ENCODE measurements at places on chromosomes 6 and 20. TPM values are rescaled to one million over a fixed set of nuclear protein-coding genes. Genes with fewer than 3 reads are reported as not detected.

SLC17A2 gene
- not detected for total RNA-seq

GRCh38 chr20:32527447-32528055, 57.6 kb downstream of the NOL4L start:
- no peak for DNase-seq

GRCh38 chr6:23690453-23691049, 435.5 kb upstream of the NRSN1 start:
- no peak for DNase-seq

- no peak for DNase-seq
Measured at GRCh38 chr6:123770247-123770949, 33.3 kb upstream of the NKAIN2 start.

DNA sequence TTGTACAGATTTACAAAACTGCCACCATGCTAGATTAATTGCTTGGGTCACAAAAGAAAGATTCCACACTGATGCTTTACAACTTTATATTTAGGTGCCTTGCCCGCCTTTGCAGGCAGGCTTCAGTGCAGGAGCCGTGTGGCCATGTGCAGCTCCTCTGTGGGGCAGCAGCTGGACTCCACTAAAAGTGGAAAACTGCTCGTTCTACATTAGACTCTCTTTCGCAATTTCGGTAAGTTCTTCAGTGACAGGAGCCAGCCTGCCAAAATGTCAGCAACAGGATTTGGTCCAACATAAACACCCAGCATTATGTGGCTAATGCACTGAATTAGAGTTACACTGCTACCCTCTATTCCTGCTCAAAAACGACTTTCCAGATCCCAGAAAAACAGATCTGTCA, 174.4 kb upstream of the KCNK16 start:
- no peak for DNase-seq

BICRAL gene
- 34.9 TPM for total RNA-seq

DNA sequence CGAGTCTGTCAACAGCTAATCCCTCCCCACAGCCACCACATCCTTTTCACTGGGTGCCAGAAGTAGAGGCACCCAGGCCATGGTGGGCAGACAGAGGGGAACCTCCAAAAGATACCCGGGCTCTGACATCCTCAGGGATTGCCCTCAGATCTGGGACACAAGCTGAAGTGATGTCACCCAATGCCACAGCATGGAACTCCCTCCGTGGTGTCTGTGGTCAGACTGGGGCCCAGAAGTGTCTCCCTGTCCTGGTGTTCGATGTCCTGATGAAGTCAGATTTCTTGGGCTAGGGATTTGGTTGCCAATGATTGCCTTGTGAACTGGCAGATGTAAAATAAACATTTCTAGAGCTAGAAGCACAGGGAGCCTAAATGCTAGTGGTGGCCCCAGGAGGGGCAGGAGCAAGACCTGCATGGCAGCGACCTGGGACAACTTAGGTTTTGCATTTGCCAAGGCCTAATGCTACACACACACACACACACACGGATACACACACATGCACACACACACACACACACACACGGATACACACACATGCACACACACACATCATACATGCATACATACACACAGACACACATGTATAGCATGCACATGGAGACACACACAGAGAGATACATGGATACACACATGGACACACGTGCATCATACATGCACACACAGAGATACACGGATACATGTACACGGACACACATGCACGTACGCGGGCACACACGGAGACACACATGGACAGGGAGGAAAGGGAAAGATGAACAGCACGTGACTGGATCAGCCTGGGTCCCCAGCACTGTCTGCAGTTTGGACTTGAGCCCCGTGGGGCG, 221.0 kb downstream of the NFATC2 start:
- no peak for DNase-seq

DNA sequence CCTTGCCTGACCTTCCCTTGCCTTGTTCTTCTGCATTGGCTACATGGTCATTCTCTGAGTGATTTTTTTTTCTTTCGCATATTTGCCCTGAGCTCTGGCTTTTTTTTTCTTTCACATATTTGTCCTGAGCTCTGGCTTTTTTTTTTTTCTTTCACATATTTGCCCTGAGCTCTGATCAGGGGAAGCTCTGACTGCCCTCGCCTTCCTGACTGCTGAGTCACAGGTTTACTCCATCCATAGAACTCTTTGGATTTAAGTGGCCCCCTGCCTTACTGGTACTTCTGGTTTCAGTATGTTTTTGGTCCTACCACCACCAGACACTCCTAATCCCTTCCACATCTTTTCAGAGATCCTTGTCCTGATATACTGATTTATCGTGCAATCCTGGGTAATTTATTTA, 201.1 kb downstream of the OGFRL1 start:
- DNase-seq: no peak

PDYN gene
- not detected for total RNA-seq

DNA sequence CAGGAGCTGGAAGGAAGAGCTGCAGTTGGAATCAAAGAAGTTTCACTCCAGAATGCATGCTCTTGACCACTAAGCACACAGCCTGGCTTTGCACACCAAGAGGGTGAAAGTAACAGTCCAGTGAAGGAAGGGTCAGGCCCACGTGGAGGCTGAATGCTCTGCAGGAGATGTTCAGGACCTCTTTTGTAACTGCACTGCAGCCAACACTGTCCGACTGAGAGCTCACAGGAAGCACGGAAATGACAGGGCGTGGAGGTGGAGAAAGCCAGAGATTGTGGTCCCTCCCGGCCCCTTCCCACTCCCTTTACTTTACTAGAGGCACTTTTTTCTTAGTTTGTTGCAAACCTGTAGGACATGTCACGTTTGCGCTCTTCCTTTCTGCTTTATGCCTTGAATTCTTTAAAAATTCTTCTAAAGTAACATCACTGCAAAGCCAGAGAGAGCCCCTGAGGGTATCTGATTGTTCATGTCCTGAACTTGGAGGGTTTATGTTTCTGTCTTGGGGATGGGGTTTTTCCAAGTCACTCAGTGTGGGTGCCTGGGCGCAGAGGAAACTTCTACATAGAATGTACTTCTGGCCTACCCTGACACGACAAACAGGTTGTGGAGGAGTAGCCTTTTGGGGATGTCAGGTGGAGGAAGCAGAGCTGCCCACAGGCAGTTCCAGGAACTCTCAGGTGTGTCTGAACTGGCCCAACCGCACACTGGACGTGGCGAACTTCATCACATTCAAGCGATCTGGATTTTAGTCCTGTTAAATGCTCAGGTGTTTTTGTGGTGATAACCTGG, 40.9 kb downstream of the JAG1 start:
- no peak for DNase-seq

SNHG17 gene
- total RNA-seq: 49.6 TPM

DNA sequence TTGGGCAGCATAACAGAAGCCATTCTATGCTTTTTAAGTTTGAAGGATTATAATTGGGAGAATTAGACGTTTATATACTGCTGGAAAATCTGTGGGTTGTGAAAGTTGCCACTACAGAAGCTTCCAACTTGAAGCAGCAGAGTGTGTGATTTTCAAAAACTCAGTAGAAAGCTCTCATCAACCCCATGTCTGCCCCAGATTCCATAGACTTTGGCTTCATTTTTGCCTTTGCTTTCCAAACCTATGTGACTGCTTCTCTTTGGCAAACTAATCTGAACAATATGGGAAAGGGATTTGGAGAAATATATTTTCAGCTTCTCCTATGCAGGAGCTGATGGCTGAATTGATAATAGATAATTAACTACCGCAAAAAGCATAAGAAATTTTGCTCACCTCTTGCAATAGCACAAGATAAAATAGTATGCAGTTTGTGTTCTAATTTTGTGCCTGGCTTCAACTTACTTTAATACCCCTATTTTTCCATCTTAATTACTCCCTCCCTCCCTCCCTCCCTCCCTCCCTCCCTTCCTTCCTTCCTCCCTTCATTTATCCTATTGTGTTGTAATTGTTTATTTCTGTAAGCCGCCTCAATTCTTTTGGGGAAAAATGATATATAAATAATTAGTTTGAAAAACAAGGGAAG, 214.1 kb upstream of the HS3ST5 start:
- no peak for DNase-seq

DNA sequence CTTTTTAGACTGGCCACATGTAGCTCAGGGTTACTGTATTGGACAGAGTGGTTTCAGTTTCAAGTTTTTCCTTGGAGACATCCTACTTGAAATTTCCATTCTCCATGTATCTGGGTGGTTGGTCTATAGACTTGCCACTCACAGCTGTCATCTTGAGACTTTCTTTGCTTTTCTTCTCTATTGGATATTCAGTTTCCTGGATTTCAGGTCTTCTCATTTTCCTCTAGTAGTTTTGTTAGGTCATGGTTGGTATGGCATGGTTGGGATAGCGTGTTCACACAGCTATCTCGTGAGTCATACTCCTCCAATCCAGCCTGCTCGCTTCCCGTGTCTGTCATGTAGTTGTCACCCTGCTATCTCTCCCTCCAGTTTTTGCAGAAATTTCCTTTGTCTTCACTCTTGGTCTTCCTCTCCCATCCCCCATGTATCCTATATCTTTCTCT, 48.3 kb downstream of the PTPN1 start:
- no peak for DNase-seq

- no peak for DNase-seq
Measured at GRCh38 chr20:10807013-10807412, 133.2 kb upstream of the JAG1 start.

MATN4 gene
- not detected for total RNA-seq

DNA sequence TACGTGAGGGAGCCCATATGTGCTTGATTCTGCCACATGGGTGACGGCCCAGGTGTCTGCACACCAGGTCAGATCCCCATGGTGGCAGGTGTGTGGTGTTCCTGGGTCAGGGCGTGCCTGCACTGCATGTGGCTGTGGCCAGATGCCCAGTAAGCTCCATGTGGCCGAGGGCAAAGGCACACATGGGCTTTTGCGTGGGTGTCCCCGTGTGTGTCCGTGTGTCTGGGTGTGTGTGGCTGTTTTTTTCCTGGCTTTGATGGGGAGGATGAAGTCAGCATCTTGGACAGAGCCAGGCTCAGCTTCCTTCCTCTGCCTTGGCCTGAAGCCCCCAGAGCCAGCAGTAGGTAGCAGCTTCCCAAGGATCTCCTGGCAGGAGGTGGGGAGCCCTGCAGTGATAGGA, 1.5 kb upstream of the TNXB start:
- no peak for DNase-seq

DNA sequence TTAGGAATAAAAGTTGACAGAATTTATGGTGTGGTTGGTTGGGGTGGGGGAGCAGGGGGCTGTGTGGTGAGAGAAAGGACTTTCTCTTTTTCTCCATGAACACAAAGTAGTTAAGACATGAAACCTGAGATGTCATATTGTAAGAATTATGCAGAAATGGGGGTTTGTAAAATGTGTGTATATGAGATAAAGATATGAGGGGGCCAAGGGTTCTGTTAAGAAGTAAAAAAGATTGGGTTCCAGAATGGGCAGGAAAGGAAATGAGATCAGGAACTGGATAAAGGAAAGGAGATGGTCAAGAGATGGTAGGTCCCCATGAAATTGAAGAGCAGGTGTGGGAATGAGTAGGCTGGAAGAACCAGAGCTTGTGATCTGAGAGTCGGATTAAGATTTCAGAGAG, 9.7 kb downstream of the RNF146 start:
- DNase-seq: no peak

MUC22 gene
- not detected for total RNA-seq

ARMC12 gene
- total RNA-seq: 1.1 TPM

LHFPL5 gene
- total RNA-seq: not detected

DNA sequence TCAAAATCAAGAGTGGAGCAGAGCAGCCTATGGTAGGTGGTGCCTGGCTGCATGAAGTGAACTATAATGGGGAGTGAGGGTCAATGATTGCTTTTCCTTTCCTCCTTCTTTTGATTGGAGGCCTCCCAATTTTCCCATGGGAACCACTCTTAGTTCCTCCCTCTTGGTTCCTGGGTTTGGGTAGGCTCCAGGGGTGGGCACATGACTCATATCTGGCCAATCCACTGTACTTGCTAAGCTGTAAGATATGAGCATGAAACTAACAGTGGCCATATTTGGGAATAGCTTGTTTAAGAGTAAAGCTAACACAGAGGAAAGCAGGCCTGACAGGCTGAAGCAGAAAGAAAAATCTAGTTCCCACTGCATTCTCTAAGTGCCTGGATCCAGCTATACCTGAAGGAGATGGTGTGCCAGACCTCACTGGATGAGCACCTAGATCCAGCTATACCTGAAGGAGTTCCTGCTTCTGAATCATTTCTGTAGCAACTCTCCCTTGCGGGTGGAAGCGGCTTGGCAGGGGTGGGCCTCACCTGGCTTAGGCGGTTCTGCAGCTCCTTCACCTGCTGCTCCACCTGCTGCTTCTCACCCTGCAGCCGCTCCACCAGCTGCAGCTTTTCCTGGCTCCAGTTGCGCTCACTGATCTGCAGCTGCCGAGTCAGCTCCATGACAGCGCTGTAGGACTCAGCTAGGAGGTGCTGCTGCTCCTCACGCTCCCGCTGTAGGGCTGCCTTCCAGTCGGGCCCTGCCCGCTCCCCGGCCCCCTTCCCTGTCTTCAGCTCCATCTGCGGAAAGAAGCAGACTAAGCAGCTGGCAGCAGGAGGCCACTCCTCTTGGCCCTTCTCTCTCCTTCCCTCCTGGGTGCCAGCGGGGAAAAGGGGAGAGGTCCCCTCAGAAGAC, 29.0 kb upstream of the DSN1 start:
- DNase-seq: no peak

SLC22A2 gene
- total RNA-seq: not detected

CD93 gene
- 0.10 TPM for total RNA-seq

DNA sequence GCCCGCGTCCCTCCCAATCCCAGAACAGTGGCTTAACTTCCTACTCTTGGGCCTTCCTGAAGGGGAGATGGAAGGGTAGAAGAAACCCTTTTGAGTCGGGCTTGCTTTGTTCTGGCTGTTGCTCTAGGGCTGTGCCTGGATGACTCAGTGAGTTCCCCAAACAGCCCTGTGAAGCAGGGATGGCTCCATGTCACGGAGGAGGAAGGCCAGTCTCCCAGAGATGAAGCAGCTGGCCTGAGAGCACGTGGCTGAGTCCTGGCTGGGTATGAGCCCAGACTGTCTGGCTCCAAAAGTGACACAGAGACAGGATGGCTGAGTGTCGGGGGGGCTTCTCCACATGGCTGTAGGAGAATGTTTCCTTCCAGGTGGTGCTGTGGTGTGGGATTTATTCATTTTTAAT, 4.6 kb downstream of the SYTL3 start:
- DNase-seq: no peak

DNA sequence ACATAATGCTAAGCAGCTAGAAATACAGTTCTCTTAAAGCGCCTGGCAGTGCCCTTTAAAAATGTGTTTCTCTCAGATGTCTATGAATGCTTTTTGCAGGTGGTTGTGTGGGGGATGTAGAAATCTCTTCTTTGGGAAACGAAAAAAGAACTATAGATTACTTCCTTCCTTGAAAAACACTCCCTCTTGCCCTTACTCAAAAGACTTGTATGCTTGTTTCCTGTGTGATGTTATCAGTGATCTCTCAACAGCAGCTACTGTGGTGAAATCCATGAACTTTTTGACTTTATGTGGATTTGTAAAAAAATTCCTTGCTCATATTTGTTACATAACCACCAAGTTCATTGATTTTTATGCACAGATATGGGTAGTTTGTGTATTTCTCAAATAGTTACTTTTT, 916.5 kb downstream of the QKI start:
- DNase-seq: no peak

DNA sequence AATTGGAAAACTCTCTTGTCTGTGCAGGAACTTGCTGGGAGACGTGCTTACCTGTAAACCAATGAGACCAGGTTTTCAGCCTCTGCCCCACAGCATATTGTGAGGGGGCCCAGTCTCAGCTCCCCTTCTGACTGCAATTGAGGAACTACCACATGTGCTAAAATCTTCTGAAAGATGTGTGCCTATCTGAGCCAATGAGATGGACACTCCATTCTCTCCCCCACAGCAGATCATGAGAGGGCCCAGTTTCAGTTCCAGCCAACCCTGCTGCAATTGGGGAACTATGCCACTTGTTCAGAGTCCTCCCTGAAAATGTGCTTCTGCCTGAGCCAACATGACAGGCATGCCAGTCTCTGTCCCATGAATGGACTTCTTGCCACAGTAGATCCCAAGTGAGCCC, 20.9 kb upstream of the PI3 start:
- peak; percentile 39 for DNase-seq

Data from B cell (primary cell).